ENCODE measurements at places on chromosomes 13 and 19.

- DNase-seq: no peak
Observed at GRCh38 chr19:17669419-17669818, 18.7 kb downstream of the UNC13A start.

GRCh38 chr19:48915757-48916156 is 15.6 kb downstream of the NUCB1 start:
- DNase-seq: no peak

DNA sequence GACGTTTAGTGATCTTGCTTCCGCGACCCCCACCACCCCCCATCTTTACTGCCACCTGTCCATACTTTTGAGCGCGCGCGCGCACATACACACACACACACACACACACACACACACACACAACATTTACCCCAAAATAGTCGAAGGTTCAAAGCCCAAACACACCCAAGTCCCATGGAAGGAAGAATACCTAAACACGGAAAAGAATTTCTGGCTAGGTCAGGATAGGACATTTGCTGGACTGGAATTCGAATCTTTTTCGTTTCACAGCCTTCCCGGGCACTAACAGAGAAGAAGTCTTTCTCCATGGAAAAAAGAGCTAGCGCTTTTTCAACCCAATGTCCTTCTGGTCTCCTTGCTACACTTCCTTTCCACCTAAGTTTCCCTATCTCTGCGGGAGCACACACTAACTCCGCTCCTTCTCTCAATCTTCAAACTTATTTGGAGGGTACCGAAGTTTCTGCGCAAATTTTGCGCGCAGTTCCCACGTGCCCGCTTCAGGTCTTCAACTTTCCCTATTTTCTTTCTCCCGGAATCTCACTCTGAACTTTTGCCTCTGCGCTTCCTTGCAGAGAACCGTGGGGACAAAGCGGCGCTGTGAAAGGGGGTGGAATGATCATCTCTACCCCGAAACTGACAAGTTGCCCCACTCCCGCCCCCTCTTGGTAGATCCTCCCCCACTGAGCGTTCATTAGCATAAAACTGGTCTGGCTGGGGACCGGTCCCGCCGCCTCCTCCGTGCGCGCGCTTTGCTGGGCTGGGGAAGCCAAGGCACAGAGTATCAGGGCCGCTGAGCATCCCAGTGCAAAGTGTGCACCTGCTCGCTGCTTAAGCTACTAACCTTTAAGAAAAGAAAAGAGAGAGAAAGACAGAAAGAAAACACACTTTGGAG is 2.7 kb downstream of the DACH1 start:
- peak; percentile 43 for DNase-seq

GRCh38 chr13:51453959-51454703 is 1.3 kb upstream of the INTS6 start:
- DNase-seq: no peak

- DNase-seq: no peak
Observed at GRCh38 chr13:92574499-92574898, 652.1 kb upstream of the GPC6 start.

GRCh38 chr13:102122147-102122546 is 279.7 kb downstream of the FGF14 start:
- no peak for DNase-seq

DNA sequence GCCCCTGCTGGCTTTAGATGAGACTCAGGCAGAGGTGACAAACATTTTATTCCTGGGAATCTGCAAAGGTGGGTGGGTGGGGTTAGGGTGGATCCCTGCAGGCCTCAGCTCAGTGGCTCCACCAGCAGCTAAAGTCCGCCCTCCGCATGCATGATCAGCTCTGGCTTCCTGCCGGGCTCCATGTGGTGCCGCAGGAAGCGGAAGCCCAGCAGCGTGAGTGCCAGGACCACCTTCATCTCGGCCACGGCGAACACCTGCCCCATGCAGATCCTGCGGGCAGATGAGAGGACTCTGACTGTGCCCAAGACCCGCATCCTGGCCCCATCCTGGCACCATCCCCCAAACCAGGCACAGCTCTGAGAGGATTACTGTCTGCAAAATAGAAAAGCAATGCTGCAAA is 26.3 kb downstream of the CYP4F2 start:
- no peak for DNase-seq

GRCh38 chr13:105725887-105726286 is 809.6 kb downstream of the EFNB2 start:
- DNase-seq: no peak

- no peak for DNase-seq
Observed at GRCh38 chr19:15534957-15535864, 26.9 kb downstream of the CYP4F22 start.

DNA sequence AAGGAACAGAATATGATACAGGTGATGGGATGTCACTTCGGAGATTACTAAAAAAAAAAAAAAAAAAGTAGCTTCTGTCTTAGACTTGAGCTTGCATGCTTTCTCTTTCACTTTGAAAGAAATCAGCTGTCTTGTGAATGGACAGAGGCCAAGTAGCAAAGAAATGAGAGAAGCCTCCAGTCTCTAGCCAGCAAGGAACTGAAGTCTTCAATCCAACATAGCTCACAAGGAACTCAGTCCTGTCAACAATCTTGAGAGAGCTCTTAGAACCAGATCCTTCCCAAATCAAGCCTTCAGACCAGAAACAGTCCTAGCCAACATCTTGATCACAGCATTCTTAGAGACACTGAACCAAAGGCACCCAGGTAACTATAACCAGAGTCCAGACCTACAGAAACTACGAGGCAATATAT is 7.7 kb downstream of the N4BP2L2 start:
- DNase-seq: peak; percentile 71

GRCh38 chr19:47490847-47491246 is 6.8 kb upstream of the KPTN start:
- no peak for DNase-seq

GRCh38 chr13:41916173-41916954 is 44.5 kb downstream of the VWA8 start:
- peak; percentile 95 for DNase-seq

DNA sequence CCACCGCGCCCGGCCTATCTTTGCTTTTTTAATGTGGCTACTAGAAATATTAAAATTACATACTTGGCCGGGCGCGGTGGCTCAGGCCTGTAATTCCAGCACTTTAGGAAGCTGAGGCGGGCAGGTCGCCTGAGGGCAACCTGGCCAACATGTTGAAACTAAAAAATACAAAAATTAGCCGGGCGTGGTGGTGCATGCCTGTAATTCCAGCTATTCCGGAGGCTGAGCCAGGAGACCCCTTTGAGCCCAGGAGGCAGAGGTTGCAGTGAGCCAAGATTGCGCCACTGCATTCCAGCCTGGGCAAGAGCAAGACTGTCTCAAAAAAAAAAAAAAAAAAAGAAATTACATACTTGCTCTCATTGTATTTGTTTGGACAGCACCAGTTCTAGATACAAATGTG is 34.8 kb upstream of the DPRX start:
- DNase-seq: no peak

DNA sequence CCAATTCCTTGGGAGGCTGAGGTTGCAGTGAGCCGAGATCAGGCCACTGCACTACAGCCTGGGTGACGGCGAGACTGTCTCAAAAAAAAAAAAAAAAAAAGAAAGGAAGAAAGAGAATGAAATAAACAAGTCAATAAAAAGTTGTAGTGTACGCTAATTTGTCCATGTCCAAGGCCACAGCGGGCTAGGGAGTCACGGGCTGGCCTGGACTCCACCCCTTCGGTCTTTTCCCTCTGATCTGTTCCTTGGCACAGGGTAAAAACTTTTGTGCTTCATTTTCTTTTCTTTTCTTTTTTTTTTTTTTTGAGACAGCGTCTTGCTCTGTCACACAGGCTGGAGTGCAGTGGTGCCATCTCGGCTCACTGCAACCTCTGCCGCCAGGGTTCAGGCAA is 19.4 kb upstream of the MKNK2 start:
- DNase-seq: no peak

GRCh38 chr13:35179494-35179893 is 237.4 kb downstream of the NBEA start:
- DNase-seq: peak; percentile 56

- DNase-seq: peak; percentile 71
Observed at GRCh38 chr13:107421028-107421427, 794.3 kb downstream of the LIG4 start.

DNA sequence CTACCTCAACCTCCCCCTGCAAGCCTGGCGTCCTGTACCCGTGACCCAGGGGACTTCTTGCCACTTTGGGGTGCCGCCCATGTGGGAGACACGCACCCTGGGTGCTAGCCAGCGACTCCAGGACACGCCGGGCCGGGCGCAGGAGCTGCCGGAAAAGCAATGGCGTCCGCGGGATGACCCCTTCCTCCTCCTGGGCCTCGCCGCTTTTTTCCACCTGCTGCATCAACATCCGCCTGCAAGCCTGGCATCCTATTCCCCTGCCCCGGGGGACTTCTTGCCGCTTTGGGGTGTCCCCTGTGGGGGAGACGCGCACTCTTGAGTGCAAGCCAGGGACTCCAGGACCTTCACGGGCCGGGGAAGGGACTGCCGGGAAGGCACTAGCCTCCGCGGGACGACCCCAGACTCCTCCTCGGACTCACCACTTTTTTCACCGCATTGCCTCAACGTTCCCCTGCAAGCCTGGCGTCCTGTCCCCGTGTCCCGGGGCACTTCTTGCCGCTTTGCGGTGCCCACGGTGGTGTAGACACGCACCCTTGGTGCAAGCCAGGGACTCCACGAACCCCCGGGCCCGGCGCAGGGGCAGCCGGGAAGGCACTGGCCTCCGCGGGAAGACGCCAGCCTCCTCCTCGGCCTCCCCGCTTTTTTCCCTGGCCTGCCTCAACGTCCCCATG is 237.8 kb downstream of the TUBA3C start:
- no peak for DNase-seq

DNA sequence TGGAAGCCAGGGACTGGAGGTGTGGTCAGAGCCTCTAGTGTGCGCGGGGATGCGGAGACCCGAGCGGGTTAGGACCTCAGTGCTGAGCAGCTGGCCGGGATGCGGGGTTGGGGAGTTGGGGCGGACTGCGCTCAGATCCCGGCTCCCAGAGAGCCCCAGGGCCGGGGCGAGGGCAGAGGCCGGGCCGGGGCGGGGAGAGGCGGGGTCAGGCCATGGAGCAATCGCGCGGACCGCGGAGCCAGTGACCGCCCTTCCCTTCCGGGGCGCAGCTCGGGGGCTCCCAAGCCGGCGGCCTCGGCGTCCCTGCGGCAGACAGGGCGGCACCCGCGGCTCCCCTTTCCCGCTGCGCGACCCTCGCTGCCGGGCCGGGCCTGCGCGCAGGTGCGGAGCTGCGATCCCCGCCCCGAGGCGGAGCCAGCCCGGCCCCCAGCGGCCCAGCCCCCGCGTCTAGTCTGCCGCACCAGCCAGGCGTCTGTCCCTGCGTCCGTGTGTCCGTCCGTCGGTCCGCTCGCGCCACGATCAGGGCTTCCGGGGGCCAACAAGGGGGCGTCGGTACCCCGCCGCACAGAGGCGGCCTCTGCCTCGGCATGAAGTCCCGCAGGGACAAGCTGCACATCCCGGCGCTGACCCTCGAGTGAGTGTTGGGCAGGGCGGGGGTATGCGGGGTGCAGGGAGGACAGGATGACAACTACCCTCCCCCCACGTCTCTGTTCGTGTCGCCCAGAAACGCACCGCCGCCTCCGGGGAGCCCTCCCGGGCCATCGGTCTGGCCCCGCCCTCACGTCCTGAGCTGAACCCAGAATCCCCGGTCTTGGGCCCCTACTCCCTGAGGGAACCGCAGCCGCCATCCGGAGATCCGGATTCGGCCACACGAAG is 12.4 kb downstream of the MAST3 start:
- no peak for DNase-seq

DNA sequence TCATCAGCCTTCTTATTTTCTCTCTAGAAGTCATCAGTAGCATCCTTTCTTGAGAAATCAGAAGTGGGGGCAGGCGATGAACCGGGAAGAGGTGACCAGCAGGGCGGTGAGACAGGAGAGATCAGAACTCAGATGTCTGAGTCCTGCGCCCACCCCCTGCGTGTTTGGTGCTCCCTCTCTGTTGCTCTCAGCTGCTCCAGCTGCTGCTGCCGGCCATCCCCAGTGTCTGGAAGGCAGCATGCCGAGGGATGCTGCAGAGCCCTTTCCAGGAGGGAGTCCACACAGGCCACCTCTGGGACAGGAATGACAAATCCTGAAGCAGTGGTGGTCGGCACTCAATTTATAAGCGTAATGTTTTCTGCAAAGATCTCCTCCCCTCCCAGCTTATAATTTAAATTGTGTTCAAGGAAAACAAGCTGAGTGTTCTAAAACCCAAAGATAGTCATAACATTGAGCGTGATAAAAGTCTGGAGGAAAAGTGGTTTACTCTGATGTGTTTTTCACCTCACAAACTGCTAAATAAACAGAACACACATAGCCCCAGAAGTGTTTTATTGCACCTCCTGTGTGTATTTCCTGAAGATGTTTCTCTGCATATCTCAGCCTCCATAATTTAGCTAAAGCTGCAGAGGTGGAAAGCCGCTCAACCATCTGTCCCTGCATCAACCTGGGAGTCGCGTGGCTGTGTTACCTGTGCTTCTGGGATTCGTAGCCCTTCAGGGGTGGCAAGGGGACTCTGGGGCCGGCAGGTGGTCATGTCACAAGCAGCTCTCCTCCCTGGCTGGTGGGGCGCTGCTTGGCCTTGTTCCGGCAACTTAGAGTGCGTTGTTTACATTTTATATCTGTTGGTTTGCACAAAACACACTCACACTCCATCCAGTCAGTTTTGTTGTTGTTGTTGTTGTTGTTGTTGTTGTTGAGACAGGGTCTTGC is 191.2 kb downstream of the USP12 start:
- no peak for DNase-seq

GRCh38 chr19:5999693-6000092 is 21.8 kb upstream of the RANBP3 start:
- DNase-seq: no peak

DNA sequence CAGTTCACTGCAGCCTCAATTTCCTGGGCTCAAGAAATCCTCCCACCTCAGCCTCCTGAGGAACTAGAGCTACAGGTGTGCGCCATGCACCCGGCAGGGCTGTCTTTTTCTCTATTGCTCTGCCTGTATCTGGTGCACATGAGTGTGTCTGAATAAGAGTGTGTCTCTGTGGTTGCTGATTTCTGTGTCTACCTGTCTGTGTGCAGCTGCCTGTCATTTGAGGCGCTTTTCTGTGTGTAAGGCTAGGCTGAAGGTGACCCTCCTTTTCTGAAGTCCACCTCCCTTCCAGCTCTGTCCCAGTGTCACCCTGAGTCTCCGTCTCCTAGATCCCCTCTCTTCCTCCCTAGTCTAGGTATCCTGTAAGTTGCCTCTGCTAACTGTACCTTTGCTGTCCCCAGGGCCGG is 1.5 kb upstream of the PRR12 start:
- no peak for DNase-seq

- DNase-seq: peak; percentile 84
Observed at GRCh38 chr19:35124098-35125060, 8.8 kb downstream of the FXYD3 start.

DNA sequence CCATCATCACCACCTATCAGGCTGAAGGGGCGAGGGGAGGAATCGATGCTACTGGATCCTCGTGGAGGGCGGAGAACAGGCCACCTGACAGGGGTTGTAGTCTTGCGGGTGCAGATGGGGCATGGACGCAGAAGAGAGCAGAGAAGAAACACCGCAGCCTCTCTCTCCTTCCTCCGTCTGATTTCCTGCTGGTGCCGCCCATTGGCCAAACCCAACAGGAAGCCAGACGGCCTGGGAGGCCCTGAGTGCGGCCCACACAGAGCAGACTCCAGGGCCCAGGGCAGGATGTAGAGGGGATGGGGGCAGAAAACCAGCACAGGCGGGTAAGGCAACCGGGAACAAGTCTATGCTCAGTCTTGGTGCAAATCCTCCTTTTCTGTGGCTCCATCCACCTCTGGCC is 15.4 kb downstream of the CEBPA start:
- DNase-seq: no peak

- DNase-seq: no peak
Observed at GRCh38 chr13:48782429-48782840, 128.7 kb downstream of the CYSLTR2 start.

- no peak for DNase-seq
Observed at GRCh38 chr13:113432506-113433270, 20.6 kb downstream of the ADPRHL1 start.

Measured in fibroblast of lung (primary cell).